ENCODE measurements at places on chromosomes 2 and 18.

GRCh38 chr2:215624423-215624829, 188.6 kb upstream of the FN1 start:
- DNase-seq, result no peak

- DNase-seq, result peak; percentile 23
These were observed 73.7 kb upstream of the DNAJC10 start for GRCh38 chr2:182642328-182642727.

DNA sequence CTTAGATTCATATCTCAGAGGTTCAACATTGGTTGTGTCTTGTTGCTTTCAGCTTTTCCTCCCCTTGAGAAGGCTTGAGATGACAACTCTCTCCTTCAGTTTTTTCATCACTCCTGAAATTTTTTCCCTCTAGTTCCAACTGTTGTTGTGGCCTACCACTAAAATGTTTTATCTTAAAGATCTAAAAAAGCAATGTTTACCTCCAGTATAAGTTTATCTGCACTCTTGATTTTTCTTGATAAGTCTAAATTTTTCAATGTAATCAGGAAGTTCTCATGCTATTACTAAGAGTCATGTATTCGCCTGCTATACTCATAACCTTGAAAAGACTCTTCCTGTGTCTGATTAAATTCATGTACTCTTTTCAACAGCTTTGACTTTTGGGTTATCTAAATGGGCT, 366.3 kb upstream of the TFPI start:
- DNase-seq, result no peak

DNA sequence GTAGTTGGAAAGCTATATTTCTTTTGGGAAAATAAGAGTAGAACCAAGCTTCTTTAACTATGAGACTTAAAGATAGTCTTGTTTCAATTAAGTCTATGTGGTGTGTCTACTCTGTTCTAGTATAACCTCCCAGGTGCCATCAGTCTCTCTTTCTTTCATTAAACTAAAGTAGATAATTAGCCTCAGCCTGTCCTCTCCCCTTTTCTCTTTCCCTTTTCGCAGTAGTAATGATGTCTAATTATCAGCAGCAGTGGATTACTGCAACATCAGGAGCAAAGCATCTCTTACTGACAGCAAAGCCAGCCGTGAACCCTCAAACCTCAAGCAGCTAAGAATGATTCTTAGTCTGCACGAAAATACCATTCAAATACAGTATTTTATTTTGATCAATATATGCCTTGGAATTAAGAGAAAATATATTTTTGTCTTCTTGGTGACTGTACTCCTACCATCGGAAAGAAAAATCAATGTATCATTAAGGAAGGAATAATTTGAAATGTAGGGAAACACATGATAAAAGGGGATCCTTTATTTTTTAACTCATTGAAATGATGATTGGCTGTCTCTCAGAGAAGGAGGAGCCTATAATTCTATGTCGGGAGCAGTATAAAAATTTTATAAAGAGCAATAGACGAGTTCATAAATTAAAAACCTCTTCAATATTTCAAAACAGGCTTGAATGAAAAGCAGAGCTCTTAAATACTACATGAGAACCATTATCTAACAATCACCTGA, 4.5 kb downstream of the NOL4 start:
- no peak for DNase-seq

- no peak for DNase-seq
These were observed 82.6 kb downstream of the DGKD start for GRCh38 chr2:233436691-233437438.

- DNase-seq, result no peak
These were observed 60.5 kb upstream of the TMEM200C start for GRCh38 chr18:5955861-5956260.

DNA sequence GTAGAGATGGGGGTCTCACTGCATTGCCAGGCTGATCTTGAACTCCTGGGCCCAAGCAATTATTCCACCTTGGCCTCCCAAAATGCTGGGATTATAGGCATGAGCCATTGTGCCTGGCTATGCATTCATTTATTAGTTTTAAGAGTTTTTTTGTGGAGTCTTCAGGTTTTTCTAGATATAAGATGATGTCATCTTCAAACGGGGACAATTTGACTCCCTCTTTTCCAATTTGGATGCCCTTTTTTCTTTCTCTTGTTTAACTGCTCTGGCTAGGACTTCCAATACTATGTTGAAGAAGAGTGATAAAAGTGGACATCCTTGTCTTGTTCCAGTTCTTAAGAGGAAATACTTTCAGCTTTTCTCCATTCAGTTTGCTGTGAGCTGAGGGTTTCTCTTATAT, 113.7 kb upstream of the PARD3B start:
- DNase-seq, result no peak

GRCh38 chr2:162312853-162313252, 5.6 kb downstream of the IFIH1 start:
- DNase-seq, result no peak

- no peak for DNase-seq
These were observed 82.4 kb downstream of the TTC32 start for GRCh38 chr2:19819097-19820065.

- DNase-seq, result no peak
These were observed 80.0 kb downstream of the EPB41L3 start for GRCh38 chr18:5463831-5464230.

DNA sequence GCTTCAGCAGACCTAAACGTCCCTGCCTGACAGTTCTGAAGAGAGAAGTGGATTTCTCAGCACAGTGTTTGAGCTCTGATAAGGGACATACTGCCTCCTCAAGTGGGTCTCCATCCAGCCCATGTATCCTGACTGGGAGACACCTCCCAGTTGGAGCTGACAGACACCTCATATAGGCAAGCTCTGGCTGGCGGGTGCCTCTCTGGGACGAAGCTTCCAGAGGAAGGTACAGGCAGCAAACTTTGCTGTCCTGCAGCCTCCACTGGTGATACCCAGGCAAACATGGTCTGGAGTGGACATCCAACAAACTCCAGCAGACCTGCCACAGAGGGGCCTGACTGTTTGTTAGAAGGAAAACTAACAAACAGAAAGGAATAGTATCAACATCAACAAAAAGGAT, 728.4 kb downstream of the MBD2 start:
- DNase-seq, result no peak
